ENCODE measurements at places on chromosomes 3 and 15.

DNA sequence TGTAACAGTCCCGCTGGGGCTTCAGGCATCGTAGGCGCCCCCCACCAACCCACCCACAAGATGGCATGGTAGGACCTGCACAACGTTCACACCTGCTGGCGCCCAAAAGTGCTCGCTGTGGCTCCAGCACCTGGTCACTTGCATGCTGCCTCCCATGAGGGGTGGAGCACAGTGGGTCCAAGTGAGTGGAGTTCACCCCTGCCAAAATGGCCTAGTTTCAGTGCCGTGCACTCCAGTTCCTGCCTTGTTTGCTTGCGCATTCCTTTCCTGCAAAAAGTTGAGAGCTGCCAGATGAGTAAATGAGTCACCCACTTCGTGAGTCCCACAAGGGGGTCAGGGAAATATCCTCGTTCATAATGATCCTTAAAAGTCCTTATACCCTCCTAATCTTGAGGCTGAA is 788.7 kb upstream of the DPPA4 start:
- no peak for DNase-seq

- DNase-seq: peak; percentile 85
These were observed 28.8 kb upstream of the UBL7 start for GRCh38 chr15:74489518-74490338.

DNA sequence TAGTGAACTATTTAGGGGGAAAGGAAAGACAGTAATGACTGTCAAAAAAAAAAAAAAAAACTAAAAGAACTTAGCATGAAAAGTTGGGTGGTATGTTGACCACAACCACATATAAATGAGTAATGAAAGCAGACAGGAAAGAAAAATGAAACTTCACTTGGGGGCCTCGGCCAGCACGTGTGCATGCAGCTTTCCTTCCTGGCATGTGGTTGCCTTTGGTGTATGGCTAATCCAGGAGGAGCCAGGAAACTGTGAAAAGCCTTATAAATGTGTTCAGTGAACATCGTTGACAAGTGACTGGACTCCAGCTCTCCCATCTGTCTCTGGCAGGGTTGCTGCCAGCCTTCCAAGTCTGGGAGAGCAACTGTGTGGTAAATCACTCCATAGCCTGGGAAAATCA is 195.1 kb downstream of the DTWD1 start:
- DNase-seq: no peak

DNA sequence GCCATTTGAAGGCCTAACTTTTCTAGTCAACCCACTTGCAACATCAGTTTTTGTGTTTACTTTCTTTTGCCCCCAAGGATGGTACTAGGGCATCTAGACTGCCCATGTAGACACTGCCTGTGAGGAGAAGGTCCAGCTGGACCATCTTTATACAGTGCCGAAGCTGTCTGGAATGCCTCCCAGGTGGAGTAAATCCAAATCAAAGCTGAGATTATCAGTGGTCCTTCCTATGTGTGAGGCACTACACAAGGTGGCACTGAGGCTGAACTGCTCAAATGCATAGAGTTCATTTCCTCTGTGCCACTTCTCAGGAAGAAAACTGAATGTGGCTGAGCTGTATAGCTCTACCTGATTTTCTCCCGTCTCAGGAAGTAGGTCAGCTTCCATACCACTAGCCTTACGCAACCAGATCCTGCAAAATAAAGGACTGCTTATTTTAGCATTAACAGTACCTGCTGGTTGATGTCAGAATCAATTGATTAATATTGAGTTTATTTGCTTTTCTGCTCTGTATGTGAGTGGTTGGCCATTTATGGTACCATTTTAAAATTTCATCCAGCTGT is 106.1 kb downstream of the GHSR start:
- no peak for DNase-seq

DNA sequence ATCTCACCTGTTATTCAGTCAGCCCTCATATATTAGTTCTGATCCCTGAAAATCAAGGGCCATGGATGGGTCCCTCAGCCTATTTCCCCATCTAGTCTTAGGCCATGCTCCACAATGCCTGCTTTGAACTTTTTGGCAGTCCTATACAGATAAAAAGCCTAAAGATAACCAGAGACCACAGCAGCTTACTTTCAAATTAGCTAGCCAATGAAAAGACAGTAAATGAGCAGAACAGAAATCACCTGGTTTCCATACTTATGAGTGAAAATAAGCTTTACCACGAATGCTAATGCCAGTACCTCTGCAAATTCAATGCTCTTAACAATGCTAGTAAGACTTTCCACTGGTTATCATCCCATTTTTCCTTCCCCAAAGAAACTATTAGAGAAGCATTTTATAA is 141.6 kb upstream of the SPRED1 start:
- no peak for DNase-seq

All from activated naive CD4-positive, alpha-beta T cell treated with anti-CD3 and anti-CD28 coated beads, Interleukin-2, amount 10 ng/mL, durations not matched to agents 7 days and 5 days (primary cell).